ENCODE measurements at places on chromosomes 7 and 10.

DNA sequence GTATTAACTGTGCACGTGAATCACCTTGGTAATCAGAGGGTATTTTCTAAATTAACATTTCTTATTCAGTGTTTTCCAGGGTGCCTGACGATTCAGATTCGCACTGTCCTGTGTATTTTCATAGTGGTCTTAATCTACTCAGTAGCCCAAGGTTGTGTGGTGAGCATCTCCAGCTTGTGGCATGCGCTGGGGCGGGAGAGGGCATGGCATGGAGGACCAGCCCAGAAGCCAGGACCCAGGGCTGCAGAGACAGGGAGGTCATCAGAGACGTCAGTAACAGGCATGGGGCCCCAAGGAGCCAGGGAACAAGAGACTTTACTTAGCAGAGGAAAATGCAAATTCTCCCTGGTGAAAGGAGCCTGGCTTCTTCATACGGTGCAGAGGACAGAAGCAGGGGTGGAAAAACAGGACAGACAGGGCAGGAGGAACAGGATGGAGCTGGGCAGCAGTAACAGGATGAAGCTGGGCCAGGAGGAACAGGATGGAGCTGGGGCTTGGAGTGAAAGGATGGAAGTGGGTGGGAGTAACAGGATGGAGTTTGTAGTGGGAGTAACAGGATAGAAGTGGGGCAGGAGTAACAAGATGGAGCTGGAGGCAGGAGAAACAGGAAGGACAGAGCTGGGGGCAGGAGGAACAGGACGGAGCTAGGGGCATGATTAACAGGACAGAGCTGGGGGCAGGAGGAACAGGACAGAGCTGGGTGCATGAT, 110.9 kb downstream of the ADCY1 start:
- DNase-seq: no peak

- DNase-seq: no peak
These were observed 338.9 kb downstream of the GALNT17 start for GRCh38 chr7:71470830-71471229.

- no peak for DNase-seq
These were observed 157.8 kb upstream of the PCDH15 start for GRCh38 chr10:54958844-54959243.

DNA sequence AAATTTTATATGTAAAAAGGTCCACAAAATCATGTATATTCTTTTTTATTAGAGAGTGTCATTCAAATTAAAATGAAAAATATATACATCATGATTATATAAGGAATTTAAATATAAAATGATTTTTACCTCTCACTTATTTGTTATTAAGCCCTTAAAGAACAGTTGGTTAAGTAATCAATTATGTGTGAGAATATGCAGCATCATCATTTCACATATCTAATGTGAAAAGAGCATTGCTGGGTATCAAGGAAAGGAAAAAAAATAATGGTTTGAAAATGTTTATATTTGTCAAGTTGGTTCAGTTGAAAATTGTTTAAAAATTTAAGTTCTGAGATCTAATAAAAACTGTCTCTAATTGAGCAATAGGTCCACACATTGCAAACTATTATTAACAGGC, 363.6 kb upstream of the GRM3 start:
- no peak for DNase-seq

GRCh38 chr10:121698336-121698735, 100.1 kb upstream of the FGFR2 start:
- DNase-seq: no peak

DNA sequence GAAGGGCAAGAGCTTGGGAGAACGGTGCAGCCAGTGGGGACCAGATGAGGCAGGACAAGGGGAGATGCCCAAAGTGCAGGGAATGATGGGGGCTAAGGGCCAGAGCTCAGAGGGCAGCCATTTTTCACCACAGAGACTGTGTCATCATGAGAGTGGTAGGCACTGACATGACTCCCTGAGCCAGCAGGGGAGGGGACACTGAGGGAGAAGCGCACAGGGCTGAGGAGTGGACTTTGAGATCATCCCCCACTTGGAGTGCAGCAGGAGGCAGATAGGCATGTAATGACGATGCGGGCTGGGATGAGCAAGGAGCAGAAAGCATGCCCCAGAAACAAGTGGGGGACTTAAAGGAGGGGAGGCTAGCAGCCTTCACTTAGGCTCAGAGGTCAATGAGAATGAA, 5.2 kb upstream of the SMKR1 start:
- DNase-seq: no peak

- no peak for DNase-seq
These were observed 2.4 kb downstream of the BLVRA start for GRCh38 chr7:43760861-43761260.

- no peak for DNase-seq
These were observed 80.9 kb downstream of the NEURL1 start for GRCh38 chr10:103574097-103575061.

GRCh38 chr10:100579261-100580090, 43.7 kb downstream of the HIF1AN start:
- no peak for DNase-seq

DNA sequence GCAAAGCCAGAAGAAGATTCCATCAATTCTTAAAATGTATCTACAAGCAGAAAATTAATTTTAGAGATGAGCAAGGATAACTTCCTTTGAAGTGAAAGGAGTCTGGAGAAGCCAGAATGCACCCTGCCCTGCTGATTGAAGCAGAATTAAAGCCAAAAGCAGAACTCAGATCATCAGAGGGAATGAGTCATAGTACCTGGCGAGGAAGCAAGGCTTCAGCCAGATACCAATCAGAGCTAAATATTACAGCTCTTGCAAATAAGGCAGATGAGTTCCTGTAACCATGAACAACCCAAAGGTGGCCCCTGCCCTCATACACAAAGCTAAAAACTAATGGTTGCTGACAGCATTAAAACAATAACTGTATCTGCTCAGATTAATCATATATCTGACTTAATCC, 10.4 kb downstream of the HTR7 start:
- no peak for DNase-seq

DNA sequence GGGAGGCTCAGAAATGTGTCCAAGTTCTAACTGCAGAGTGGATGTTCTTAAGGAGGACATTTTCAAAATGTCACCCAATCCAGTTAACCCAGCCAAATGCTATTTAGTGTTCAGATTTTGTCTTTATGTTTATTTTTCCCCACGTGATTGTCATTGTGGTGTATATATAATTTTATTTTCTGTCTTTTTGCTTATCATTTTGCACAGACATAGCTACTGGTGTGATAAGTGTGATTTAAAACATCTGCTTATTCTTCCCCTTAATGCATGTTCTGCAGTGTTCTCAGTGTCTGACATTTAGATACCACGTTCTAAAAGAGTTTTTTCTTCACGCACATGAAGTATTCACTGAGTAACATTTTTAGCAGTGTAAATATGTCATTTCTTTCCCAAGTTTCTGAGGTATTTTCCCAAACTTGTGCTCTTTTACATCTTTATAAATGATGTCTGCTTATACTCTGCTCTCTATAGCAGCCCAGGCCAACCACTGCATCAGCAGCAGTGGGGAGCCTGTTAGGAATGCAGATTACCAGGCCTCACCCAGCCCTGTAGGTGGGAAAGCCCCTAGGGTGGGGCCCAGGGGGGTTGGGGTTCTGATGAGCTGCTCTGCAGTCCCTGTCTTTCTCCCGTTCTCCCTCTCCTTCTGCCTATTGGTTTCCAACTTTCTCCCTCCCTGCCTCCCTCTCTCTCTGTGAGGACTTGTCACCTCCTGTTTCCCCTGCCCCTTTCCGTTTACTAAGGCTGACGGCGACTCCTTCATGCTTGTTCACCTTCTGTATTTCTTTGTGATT, 20.8 kb downstream of the ADCY1 start:
- DNase-seq: no peak

DNA sequence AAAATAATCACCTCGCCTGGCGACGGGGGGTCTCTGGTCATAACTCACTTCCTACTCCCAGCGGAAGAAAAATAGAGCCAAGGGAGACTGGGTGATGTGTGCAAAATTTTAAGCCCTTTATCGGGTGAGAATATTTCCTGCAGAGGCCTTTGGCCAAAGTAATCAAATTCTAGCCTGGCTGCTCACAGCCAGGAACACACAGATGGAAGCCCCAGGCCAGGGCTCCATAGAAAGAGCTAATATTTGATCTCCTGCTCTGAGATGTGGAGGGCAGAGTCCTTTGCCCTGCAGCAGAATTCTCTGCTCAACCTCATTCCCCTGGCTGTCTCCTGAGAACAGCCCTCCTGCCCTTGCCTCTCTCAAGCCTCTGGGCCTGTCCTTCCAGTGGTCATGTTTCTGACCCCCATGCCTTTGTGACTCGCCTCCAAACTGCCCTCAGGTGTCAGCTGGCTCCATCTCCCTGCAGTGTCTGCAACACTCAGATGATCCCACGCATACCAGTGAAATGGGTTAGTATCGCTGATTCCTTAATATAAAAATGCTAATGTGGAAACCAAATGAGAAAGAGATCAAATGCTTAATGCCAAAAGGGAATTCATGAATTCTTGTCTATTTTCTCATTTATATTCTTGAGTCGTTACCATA, 34.5 kb downstream of the FRMD4A start:
- DNase-seq: no peak

- DNase-seq: no peak
These were observed 15.3 kb downstream of the ECHDC3 start for GRCh38 chr10:11757454-11757820.

GRCh38 chr10:112790921-112791320, 159.1 kb upstream of the TCF7L2 start:
- no peak for DNase-seq

Data from activated CD4-positive, CD25-positive, alpha-beta regulatory T cell treated with anti-CD3 and anti-CD28 coated beads, Interleukin-2, amount 50 U/mL, for 16 hours (primary cell).